ENCODE measurements at places on chromosomes 5 and 9.

- DNase-seq = no peak
Measured at GRCh38 chr9:131736431-131736830, 3.4 kb downstream of the RAPGEF1 start.

DNA sequence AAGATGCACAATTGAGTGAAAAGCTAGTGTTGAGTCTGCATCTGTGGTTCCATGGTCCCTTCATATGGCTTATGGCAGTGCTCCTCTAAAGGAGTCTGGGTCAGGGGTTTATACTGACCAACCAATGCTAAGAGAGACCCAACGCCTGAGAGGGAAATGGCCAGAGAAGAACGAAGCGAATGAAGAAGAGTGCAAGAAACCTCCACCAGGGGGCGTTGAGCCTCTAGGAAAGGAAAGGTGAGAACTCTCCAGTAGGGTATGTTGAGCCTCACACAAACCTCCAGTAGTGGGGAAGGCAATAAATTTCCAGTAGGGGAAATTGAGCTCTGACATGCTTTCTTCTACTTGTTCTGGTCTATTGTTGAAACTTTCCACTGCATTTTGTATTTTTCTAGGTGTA lies 470.6 kb downstream of the PRDM9 start:
- DNase-seq = peak; percentile 1

DNA sequence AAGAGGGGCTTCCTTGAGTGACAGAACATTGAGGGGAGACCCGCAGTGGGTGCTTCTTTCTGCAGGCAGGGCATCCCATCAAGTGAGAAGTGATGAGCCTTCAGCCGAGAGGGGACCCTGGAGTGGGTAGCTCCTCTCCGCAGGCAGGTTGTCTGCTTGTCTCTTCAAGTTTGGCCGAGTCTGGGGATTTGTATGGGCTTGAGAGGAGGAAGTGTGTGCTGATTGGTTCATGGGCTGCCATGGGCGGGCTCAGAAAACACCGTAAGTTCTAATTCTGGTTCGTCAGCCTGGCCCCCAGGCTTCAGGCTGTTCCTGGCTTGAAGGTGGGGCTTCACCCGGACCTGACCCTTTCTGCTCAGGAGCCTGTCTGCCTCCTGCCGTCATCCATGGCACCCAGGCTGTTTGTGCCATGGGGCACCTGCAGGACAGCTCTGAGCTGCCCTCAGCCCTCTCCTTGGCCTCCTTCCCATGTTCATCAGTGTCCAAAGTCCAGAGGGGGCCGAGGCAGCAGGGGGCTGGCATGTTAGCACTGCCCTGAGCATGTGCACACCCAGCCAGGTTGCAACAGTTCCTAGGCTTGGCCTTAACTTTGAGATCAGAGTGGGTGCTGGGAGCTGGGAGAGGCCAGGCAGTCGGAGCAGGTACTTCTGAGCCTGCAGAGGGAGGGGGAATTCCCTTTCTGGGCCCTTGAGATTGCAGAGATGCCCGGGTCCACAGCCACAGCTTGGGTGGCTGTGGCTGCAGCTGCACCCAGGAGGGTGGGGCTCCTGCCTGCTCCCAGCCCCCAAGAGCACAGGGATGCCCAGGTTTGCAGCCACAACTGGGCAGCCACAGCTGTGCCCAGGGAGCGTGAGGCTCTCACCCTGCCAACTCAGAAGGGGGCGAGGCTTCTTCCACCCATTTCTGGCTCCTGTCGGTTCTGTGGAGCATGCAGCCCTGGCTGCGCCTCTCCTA lies 13.5 kb upstream of the DHFR start:
- no peak for DNase-seq

- DNase-seq = no peak
Measured at GRCh38 chr9:73146111-73146815, 5.4 kb upstream of the ANXA1 start.

- peak; percentile 75 for DNase-seq
Measured at GRCh38 chr5:120207129-120207528, 257.0 kb upstream of the PRR16 start.

DNA sequence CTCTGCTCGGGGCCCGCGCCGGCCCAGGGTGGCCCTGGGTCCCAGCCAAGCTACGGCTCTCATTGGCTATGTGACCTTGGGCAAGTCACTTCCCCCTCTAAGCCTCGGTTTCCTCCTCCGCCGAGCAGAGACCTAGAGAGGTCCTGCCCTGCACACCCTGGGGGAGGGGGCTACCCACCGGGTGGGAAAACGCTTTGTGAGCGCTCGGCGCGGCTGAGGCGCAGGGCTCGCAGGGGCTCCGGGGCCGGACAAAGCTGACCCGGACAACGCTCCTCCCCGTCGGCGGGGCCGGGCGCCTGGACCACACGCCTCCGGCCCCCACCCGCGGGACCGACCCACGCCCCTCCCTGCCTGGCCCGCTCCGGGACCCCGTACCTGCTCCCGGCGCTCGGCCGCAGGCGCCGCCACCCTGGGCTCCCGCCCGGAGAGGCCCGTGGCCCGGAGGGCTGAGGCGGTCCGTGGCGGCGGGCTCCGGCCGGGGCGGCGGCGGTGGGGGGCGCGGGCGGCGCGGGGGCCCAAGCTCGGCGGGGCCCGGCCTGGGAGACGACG lies 85.7 kb upstream of the MELK start:
- DNase-seq = peak; percentile 67

GRCh38 chr5:168073991-168074800 lies 217.2 kb upstream of the WWC1 start:
- DNase-seq = peak; percentile 58

GRCh38 chr9:120478208-120478607 lies 101.8 kb downstream of the CDK5RAP2 start:
- DNase-seq = peak; percentile 61

GRCh38 chr5:181261320-181262049 lies 542 bp upstream of the TRIM52 start:
- DNase-seq = peak; percentile 84

GRCh38 chr9:110688329-110688728 lies 19.7 kb downstream of the MUSK start:
- DNase-seq = no peak

DNA sequence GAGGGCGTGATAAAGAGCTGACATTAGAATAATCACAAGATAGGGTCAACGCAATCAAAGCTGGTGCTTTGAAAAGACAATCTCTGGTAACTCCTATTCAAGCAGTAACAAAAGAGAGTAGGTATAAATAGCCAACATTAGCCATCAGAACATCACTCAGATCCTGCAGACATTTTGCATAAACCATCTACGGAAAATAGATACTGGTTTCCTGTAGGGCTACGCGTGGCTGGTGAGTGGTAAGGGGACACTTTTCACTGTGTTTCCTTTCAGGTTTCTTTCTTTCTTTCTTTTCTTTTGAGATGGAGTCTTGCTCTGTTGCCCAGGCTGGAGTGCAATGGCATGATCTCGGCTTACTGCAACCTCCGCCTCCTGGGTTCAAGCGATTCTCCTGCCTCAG lies 22.3 kb downstream of the TTF1 start:
- no peak for DNase-seq

DNA sequence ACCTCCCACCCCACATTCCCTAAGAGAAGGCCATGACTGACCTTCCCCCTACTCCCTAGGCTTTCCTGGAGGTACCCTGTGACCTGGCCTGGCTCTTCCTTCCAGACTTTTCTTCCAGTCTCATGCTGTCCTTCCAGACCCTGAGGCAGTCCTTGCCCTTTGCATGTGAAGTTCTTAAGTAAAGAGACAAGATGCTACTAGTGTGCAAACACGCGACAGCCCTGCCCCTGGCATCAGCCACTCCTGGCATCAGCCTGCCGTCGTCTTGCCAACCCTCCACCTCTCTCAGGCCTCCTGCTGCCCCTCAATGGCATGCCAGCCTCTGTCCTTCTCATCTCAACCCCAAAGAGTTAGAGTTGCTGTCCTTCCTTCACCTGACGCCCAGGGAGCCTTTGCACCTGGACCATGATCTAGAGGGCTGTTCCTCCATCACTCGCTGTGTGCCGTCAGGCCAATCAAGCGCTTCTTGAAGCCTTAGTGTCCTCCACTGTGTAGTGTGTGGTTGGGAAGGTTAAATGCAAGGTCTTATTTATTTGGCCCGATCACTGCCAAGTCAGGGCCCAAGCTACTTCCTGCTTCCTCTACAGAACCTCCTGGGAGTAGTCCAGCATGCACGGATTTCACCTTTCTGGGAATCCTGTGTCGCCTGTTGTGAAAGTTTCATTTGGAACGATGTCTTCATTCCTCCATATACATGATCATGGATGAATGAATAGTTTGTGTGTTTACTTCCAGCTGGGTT lies 61.9 kb downstream of the WWC1 start:
- no peak for DNase-seq

GRCh38 chr5:5598547-5599113 lies 176.2 kb downstream of the ICE1 start:
- no peak for DNase-seq

- no peak for DNase-seq
Measured at GRCh38 chr5:157956271-157956885, 97.4 kb upstream of the CLINT1 start.

- DNase-seq = no peak
Measured at GRCh38 chr5:157217289-157218024, 36.8 kb downstream of the ITK start.

GRCh38 chr5:37823433-37824152 lies 16.2 kb downstream of the GDNF start:
- no peak for DNase-seq

GRCh38 chr9:128201441-128202369 lies 1.5 kb upstream of the DNM1 start:
- no peak for DNase-seq

DNA sequence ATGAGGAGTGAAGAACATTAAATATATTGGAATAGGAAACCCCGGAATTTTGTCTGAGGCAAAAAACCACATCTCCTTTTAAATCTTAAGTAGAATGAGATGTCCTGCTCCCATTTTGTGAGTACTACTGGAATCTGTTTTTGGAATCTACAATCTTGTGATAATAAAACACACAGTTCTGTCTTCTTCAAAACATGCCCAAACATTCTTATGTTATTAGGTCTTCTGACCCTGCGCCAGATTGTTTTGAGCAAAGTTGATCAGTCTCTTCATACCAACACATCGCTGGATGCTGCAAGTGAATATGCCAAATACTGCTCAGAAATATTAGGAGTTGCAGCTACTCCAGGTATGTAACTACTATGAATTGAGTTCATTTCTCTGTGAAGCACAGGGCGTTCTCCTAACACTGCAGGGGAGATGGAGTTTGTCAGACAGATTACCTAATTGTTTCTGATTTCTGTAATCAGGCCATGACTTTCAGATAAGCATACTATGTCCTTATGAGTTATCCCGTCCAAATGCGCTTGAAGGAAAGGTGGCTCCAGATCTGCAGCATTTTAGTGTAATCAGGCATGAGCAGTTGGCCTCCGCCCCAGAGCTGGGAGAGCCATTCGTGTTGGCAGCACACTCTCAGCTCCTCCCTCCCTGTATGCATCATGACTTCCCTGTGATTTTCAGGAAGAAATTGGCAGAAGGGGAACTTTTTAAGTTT lies 88.0 kb downstream of the NLN start:
- DNase-seq = peak; percentile 83

GRCh38 chr9:92406477-92406876 lies 2.1 kb upstream of the OGN start:
- DNase-seq = peak; percentile 24

- no peak for DNase-seq
Measured at GRCh38 chr9:117448066-117448465, 33.2 kb upstream of the ASTN2 start.

GRCh38 chr5:67395790-67396418 lies 199.3 kb upstream of the CD180 start:
- DNase-seq = no peak

DNA sequence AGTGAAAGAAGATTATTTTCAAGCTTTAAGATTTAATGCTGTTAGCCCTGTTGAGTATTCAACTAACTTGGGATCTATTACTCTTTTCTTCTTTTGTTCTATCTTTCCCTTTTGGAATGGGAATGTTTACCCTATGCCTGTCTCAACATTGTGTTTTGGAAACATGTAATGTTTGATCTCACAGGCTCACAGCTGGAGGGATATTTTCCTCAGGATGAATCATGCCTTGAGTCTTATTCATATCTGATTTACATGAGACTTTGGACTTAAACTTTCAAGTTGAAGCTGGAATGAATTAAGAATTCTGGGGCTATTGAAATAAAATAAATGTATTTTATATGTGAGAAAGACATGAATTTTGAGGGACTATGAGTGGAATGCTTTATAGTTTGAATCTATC lies 607.8 kb upstream of the PTGER4 start:
- DNase-seq = peak; percentile 56

- no peak for DNase-seq
Measured at GRCh38 chr9:4497395-4497794, 7.1 kb downstream of the SLC1A1 start.

DNA sequence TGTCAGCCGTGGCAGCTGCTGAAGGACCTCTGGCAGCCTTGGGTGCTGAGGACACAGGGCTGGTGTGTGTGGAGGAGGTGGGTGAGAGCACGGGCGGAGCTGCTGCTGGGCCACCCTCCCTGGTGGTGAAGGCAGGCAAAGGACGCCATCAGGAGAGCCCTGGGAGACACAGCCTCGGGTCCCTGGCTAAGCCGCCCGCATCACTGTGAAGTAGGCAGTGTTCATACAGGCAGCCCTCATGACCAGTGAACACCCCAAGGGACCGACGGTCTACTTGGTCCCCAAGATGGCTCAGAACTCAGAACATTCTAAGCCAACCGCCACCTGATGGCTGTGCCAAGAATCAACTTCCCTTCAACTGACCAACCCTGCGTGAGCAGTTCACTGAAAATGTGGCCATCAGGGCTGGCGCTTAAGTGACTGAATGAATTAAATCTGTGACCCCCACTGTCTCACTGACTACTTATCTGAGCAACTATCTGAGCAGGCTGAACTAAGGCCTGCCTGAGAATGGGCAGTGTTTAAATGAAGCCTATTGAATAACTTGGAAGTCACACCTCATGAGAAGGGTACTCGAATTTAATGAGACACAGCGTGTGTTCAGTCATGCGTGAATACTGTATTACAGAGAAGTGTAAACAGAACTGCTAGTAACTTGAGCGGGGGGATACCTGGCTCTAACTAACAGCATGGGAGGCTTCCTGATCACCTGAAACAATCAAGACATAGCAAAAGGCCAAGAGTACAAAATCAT lies 54.7 kb upstream of the SIMC1 start:
- DNase-seq = no peak

DNA sequence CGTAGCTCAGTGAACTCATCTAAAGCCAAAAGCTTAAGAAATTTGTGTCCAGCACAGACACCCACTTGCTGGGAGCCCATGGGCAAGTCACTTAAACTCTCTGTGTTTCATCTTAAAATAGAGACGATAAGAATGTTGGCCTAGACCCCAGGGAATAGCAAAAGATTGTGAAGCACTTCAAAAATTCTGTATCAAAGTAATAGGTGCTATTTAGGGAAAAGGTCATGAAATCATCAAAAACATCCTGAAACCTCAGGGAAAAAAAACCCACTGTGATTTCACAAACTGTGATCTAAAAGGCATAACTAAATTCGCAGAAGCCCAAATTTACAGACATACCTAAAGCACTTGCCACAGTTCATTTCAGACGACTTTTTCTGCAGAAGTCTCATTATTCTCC lies 278.3 kb downstream of the NR2F1-AS1 start:
- DNase-seq = no peak

DNA sequence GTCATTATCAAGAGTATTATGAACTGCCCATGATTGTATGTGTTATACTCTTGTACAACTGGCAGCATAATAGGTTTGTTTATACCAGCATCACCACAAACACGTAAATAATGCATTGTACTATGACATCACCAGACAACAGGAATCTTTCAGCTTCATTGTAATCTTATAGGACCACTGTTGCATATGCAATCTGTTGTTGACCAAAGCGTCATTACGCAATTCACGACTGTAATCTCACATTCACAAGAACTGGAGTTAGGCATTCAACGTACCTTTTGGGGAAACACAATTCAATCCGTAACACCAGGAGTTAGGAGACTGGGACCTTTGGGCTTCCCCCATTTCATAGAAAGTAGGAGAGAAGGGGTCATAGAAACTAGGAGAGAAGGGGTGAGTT lies 20.4 kb upstream of the ARSI start:
- DNase-seq = no peak
